ENCODE measurements at places on chromosomes 5 and 9.

DNA sequence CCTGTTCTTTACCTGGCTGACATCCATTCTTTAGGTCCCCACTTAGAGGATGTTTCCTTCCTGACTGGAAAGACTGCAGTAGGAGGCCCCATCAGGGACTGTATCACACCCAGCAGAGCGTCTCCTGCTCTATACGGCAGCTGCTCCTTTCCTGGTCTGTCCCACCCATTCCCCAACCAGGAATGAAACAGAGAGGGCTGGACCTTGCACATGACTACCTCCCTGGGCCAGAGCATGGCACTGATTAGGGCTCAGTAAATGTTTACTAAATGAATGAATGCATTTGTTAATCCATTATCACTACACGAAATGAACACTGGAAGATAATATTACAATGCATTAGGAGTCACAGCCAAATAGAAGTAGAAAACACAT lies 76.4 kb downstream of the ABCA1 start:
- DNase-seq, result no peak

DNA sequence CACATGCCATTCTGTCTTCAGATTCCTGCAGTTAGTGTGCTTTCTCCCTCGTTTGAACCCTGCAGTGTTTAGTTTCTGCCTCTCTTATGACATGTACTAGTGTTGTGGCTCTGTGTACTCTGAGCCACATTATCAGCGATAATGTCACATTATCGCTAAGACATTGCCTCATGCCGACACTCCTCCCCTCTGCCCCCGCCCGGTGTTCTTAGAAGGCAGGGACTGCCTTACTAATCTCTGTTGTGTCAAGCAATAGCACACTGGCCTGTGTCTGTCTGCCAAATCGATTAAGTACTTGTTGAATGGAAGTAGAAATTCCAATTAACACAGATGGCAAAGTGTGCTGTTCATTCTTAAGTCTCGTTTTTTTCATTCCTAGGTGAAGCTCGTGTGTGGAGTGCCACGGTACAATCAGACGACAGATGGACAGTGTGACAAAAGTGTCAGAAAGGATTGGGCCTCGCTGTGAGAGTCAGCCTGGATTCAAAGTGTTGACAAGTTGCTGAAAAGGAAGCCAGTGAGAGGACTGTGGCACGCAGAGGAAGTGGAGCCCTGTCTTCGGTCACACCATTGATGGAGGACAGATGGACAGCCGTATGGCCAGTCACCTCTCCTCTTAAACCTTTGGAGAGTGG lies 10.5 kb downstream of the PIK3R1 start:
- no peak for DNase-seq

DNA sequence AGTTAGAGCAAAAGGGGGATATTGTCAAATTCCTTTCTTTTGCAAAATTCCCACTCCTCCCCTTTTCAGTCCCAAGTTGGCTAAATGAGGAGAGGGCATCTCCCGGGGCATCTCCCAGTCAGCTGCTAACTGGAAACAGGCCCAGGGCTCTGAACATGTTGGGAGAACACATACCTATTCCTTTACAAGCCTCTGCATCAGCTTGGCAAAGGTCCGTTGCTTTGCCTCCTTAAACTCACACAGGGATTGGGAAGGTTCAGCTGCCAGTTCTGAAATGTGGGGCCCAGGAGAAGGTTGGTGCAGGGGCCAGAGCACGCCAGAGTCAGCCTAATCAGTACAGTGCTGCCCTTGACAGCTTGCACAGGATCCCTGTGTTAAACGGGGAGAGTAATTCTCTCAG lies 11.0 kb upstream of the DMRT3 start:
- DNase-seq, result no peak

DNA sequence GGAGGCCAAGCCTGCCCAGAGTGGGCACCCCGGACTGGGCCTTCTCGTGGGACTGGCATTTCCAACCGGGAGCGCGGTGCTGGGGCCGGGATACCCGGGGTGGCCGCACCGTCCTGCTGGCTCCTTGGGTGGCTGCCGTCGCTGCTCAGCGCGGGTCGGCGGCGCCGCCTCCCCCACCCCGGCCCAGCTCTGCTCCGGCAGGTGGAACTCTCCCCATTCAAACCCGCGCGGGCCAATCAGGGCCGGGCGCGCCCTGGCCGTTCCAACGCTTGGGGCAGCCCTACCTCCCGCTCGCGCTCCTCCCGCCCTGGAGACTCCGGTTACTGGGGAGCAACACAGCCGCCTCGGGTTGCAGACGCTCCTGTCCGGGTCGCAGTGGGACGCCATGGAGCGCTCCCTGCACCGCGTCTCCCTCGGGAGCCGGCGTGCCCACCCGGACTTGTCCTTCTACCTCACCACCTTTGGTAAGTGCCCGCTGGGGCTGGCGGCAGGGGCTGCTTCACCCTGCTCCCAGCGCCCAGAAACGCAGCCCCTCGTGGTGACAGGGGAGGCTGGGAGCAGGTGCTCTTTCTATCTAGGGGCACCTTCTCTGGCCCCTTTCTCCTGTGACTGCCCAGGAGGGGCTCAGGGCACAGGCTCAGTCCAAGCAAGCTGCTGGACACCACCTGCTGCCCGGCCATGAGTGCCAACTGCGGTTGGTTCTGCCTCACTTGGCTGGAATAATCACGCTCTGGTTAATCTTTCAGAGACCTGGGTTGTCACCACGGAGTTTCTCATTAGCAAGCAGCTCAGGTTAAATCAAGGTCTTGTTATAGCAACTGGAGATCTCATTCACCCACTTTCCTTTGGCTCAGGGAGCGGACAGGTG lies at the start of gene RGS3:
TSS of gene RGS3 (plus strand) at position 310 of the 868 bp plus-strand sequence. CDS start at position 386, 76 bp downstream.
- peak; percentile 51 for DNase-seq

- DNase-seq, result no peak
Observed at GRCh38 chr5:73818357-73818756, 192.4 kb downstream of the ARHGEF28 start.

- DNase-seq, result no peak
Observed at GRCh38 chr9:123059472-123060220, 26.2 kb downstream of the GPR21 start.

DNA sequence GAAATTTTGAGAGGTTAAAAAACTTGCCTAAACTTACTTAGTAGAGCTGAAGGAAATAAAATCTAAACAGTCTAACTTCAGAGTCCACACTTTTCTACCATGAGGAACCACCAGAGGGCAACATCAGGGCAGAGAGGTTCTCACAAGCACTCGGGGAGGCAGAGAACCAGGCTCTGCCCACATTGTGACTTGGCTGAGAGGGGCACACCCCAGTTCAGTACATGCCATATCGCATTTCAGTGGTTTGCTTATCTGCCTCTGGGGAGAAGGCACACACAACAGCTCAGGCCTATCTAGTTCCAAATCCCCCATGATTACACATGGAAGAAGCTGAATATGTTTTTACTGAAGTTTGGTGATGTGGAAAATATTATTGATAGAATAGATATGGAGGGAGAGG lies 49.2 kb downstream of the EQTN start:
- no peak for DNase-seq

DNA sequence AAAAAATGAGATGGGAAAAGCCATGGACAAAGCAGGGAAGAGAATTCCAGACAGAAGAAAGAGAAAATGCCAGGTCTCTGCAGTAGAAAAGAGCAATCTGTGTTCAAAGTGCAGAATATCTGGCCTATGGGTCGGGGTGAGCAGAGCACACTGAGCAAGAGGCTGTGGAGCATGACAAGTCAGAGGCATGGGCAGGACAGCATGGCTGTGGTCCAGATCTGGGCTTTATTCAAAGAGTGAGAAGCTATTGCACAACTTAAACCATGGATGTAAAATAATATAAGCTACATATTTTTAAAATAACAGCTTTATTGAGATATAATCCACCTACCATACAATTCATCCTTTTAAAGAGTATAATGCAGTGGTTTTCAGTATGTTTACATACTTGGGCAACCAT lies 133.1 kb upstream of the SPDL1 start:
- DNase-seq, result no peak

- DNase-seq, result no peak
Observed at GRCh38 chr5:128082551-128083032, 974 bp upstream of the SLC12A2 start.

DNA sequence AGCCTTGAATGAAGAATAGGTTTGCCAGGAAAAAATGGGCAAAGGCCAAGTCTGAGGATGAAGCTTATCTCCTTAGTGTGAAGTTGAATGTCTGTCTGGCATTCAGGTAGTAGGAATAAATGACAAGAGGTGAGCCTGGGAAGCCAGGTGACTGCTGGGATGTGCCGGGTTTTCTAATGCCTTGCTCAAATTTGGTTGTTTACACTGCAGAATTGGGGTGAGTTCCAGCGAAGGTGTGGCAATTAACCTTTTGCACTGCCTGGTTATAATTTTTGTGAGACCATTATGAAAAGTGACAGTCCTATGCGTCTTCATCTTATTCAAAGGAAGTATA lies 73.6 kb downstream of the MAST4 start:
- DNase-seq, result no peak

GRCh38 chr5:164119806-164120447 lies 614.5 kb downstream of the MAT2B start:
- no peak for DNase-seq

GRCh38 chr9:28774433-28775235 lies 1201.4 kb upstream of the C9orf72 start:
- DNase-seq, result peak; percentile 40

- no peak for DNase-seq
Observed at GRCh38 chr5:112684121-112684520, 53.6 kb upstream of the APC start.

DNA sequence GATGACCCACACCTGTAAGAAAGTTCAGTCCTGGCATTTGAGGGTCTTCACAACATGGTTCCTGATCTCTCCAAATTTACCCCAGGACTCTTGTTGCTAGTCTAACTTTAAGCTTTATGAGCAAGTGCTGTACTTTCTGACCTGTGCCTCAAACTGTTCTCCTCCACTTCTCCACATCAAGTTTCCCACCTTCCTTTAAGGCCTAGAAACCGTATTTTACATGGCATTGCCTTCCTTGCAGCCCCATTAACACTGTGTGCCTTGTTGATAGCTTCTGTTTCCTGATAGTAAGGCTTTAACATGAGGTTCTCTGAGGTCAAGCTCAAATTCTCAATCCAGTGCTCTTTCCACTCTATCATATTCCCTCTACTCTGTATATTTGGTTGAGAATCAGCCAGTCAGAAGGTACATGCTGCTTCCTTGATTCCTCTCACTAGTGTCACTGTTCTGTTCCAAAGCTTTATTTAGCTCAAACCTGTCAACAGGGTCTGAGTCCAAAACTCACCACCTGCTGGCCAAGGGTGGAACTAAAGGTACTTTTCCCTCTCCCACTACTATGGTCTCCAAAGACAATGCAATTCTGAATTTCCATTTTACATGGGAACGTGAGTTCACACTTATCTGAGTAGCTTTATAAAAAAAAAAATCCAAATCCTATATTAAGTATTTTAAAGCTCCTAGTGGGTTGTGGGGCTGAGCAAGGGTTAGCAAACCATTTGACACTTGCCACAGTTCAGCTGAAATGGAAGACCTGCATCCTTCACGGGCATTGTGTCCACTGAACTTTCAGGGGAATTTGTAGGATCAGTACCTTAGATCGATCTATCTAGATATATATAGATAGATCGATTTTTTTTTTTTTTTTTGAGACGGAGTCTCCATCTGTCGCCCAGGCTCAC lies 21.1 kb downstream of the VCP start:
- no peak for DNase-seq

GRCh38 chr5:886036-886435 lies 6.6 kb downstream of the BRD9 start:
- no peak for DNase-seq

GRCh38 chr9:98935071-98935505 lies 8.6 kb upstream of the COL15A1 start:
- DNase-seq, result no peak

- DNase-seq, result no peak
Observed at GRCh38 chr9:116935149-116935897, 248.2 kb downstream of the TRIM32 start.

- no peak for DNase-seq
Observed at GRCh38 chr5:14441641-14442040, 140.0 kb upstream of the OTULINL start.

DNA sequence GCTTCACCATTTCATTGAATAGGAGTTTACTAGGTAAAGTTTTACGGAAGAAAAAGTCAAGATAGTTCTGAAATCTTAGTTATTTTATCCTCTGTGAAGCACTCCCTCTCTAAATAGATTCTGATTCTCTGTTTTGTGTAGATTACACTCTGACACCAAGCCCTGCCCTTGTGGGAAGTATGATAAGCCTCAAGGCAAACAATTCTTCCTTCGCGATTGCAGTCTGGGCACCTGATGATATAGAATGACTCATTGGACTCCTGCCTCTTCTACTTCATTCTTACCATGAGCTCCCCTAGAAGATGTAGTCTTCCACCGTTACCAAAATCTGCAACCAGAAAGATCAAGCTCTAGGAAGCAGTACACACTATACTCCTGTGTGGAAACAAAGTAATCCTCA lies 626.9 kb upstream of the PTGER4 start:
- DNase-seq, result no peak

DNA sequence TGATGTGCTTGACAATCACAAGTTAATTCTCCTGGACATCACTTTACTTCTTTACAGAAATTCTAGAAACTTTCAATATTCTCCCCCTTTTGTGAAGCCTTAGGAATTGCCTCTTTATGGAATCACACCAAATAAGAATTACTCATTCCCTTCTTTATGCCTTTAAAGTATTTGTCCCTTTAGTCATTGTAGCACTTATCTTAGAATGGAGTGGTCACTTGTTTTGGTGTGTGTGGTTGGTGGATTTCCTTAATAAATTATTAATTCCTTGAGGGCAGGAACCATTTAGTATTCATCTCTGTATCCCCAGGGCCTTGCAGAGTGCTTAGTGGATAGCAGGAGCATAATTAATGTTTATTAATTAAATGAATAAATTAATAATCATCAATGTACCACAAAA lies 307.0 kb downstream of the ARRDC3 start:
- DNase-seq, result no peak

GRCh38 chr9:101438523-101438922 lies 2.9 kb upstream of the ALDOB start:
- no peak for DNase-seq

- DNase-seq, result no peak
Observed at GRCh38 chr9:97668485-97668884, 28.7 kb downstream of the XPA start.

Data from right forelimb (tissue), 1 donor.